ENCODE measurements at places on chromosomes 11 and 22.

GRCh38 chr11:111476956-111477355 is 35.2 kb downstream of the BTG4 start:
- DNase-seq: no peak

GRCh38 chr11:109236188-109236587 is 185.8 kb upstream of the C11orf87 start:
- DNase-seq: no peak

DNA sequence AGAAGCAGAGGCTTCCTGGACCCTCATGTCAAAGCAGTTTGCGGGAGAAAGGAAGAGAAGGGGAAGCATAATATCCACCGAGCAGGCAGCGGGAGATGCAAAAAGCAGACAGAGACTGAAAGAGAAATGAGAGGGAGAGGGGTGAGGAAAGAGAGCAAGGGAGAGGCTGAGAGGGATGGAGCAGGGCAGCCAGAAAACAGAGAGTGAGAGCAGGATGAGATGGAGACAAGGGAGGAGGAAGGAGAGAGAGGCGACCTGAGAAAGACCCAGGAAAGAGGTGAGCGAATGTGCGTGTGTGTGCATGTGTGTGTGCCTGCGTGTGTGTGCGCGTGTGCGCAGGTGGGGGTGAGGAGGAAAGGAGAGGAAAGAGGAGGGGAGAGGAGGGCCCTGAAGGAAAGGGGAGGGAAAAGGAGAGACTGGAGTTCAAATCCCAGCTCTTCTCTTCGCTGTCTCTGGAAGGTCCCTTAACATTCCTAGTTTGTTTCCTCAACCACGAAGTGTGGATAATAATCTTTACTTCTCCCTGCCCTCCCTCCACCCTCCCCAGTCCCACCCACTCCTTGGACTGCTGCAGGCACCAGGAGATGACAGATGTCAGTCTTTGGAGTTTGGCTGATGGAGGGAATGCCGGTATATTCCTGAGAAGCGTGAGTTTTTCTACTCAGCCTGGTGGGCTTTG is 67.9 kb downstream of the ISX start:
- DNase-seq: no peak

DNA sequence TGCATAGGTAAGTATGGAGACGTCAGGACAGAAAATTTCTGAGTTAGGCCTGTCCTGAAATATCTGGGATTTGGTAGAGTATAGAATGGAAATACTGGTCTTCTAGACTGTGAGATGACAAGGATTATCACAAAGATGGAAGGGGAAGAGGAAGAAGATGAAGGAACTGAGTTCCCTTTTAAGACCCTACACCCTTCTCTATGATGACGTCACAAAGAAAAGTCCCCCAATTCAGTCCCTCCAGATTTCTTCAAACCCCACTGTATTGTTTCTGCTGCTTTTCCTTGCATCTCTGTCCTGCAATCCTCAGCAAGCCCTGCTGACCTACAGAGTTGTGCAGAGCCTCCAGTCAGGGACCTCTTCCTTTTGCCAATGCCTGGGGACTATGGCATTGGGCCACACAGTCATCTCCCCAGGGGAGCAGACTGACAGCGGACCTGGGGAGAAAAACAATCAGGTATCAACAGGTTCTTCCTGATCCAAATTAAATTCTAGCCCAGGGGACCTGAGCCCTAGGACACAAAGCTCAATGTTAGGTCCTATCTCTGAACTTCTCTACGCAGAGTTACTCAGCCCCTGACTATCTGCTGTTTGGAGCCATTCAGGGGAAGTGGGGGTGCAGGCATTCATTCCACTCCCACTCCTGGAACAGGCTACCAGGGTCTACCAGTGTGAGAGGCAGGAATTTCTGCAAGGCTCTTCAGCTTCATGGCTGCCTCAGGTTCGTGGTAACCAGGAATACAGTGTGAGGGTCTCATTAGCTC is 49.2 kb upstream of the POU2AF1 start:
- no peak for DNase-seq

DNA sequence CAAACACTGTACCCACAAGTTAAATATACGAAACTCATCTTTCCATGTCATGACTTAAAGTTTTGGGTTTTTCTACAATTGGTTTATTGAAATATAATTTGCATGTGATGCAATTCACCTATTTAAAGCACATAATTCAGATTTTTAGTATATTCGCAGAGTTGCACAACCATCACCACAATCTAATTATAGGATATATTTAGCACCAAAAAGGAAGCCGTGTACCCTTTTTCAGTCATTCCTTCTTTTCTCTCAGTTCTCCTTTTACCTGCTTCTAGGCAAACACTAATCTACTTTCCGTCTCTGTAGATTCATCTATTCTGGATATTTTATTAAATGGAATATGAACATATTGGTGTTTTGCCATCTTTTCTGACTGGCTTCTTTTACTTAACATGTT is 1458.1 kb upstream of the TENM4 start:
- DNase-seq: no peak

DNA sequence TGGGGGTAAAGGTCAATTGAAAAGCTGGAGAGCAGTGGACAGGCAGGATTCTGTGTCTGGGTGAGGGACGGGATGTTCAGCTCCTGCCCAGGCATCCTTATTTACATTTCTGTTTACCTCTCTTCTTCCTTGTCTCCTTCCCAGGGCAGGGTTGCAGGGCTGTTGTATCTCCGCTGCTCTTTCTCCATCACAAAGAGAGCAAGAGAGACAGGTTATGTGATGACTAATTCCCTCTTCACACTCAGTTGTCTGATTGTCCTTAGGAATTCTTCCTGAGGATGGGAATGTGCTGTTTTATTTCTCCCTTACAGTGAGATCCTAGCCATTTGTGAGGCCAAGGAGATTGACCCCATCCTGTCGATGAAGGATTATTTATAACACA is 104.9 kb downstream of the VPREB1 start:
- no peak for DNase-seq

DNA sequence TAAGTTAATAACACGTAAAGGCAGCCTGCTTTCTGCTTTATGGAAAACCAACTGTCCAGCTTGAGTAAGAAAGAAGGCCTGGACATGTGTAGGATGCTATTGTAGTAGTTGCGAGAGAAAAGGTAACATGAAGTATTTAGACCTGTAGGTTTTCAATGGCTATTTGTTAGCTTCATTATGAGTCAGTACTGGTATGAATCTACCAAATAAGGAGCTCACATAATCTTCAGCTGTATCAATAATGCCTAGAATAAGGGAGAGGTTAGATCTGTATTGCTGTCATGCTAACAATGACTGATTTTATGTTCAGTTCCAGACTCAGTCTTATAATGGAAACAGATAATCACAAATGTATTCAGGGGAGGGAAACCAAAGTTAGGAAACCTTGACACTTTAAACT is 550.3 kb downstream of the CNTN5 start:
- DNase-seq: no peak

GRCh38 chr11:5265832-5266231 is 3.9 kb downstream of the HBE1 start:
- DNase-seq: no peak

GRCh38 chr11:64035576-64035975 is at the start of gene FLRT1:
Gene FLRT1, plus strand, starts transcription at chr11:64035931. Its CDS starts 80,337 bp downstream, at chr11:64116268.
- no peak for DNase-seq

GRCh38 chr11:44096360-44097185 is 1.1 kb downstream of the EXT2 start:
- DNase-seq: peak; percentile 30

DNA sequence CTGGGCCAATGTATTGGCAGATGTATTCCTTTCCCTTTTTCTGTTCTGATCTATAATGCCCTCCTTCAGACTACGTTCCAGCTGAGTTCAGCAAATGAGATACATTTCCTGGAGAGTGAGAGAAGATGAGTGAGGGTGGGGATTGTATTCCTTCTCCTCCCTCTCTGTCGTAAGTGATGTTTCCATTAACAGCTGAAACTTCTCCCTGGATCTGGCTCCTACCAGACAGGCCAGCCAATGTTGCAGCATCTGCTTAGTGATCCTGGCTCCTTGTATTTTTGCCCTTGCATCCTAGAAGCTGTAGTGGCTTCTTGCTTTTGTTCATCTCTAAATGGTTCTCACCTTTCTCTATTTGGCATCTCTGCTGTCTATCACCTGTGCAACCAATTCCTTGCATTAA is 48.2 kb upstream of the MTMR2 start:
- no peak for DNase-seq

- DNase-seq: no peak
Observed at GRCh38 chr22:38942702-38943101, 14.7 kb upstream of the APOBEC3A start.

- DNase-seq: peak; percentile 97
Observed at GRCh38 chr11:61287338-61287977, 7.7 kb downstream of the VWCE start.

GRCh38 chr11:128251140-128251539 is 336.2 kb downstream of the ETS1 start:
- no peak for DNase-seq

DNA sequence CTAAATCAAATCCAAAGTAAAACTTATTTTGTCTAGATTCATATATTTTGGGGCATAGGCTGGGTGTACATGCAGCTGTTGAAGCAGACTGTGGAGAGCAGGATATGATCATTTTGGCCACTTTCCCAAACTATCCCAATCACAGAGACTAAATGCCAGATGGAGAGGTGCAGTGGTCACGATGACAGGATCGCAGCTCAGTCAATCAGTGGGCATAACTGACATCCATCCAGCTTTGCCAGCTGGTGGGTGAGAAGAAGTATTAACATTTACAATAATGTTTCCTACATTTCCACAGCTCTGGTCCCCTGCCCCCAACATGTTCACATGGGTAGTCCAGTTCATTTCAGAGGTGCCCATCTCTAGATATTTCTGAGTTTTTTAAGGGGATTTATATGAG is 255.5 kb upstream of the SESN3 start:
- no peak for DNase-seq

DNA sequence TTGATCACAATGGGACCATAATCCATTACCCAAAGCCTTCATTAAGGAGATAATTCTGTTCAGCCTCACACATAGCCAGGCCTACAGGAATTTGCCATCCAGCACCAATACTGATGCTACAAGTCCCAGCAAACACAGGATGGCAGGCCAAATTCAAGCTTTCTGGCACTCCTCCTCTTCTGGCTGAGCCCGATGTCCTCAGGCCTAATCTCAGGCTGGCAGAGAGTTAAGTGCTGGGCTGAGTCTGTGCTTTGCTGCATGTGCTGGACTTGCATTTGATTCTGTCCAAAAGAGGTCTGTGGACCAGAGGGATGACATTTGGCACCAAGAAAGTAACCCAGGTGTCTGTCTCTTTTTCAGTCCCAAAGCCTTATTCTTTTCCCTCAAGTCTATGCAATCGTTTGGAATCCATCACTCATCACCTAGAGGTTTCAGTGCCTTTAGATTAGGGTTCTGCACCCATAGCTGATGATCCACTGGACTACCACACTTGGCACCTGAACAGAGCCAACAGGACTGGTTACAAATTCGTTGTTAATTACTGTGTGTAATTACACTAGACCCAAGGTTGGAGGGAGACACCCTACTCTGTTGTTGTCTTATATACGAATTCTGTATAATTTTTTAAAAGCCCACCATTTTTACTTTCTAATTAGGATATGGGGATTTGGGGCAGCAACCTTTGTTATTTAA is 19.4 kb upstream of the LIN7C start:
- no peak for DNase-seq

- DNase-seq: peak; percentile 63
Observed at GRCh38 chr11:63888170-63889086, 28.5 kb downstream of the RCOR2 start.

- no peak for DNase-seq
Observed at GRCh38 chr11:74434528-74434927, 32.8 kb downstream of the KCNE3 start.

GRCh38 chr22:41544671-41545476 is 604 bp upstream of the POLR3H start:
- no peak for DNase-seq

DNA sequence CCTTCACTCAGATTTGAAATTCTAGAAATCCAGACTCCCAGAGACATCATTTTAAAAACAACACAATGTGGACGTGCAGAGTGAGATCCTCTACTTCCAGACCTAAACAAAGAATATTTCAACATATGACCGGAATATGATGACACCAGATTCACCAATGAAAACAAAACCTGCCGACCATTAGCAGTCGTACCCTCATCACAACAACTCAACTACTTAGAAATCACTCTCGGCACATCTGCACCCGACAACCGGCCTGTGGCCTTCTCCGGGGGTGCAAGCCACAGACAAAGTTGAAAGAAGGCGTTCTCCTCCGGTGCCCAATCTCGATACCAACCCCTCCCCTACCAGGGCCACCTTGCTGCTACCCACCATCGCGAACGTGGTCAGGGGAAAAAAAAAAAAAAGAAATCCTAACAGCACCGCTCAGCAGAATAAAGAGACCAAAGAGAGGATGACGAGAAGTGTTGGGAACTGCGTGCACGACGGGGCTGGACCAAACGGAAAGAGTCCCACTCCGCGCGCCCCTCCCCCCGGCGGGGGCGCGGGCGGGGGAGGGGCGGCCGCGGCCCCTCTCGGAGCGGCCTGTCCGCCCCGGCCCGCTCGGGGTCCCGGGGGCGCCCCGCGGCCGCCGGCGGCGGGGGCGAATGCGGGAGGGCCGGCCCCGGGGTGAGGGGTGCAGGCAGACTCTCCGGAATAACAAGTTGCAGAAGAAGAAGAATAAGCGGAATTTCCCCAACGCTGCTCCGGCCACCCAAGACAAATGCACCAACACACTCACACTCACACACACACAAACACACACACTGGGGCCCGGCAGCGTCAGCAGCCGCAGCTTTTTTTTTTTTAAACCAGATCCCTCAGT is 1.7 kb downstream of the PHF21A start:
- DNase-seq: peak; percentile 71

- no peak for DNase-seq
Observed at GRCh38 chr11:133521502-133521901, 10.8 kb downstream of the OPCML start.

DNA sequence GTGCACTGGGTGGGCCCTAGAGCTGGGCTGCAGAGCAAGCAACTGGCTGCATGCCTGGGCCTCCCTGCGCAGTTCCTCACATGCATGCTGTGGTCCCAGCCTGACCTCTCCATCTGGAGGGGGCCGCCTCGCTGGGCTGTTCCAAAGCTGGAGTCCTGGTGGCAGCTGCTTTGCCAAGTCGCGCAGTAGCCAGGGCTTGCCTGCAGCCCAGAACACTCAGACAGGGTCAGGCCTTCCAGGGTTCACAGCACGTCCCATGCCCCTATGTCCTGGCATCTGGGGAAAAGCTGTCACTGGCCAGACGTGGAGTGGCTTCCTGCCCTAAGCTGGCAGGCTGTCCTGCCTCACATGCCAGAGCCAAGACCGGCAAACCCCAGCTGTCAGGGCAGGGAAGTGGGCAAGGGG is 16.5 kb upstream of the CDC42EP2 start:
- no peak for DNase-seq

All from erythroblast (primary cell).